ENCODE measurements at places on chromosomes 4 and X. TPM values are rescaled to one million over a fixed set of nuclear protein-coding genes. Genes with fewer than 3 reads are reported as not detected.

GRCh38 chrX:24662352-24662751 lies 15.2 kb upstream of the PCYT1B start:
- DNase-seq: no peak

- no peak for DNase-seq
These were observed 215.3 kb downstream of the MID1IP1 start for GRCh38 chrX:39016556-39016955.

GRCh38 chrX:21427086-21427485 lies 52.9 kb downstream of the CNKSR2 start:
- no peak for DNase-seq

- no peak for DNase-seq
These were observed 17.3 kb upstream of the BBS12 start for GRCh38 chr4:122715221-122715620.

DNA sequence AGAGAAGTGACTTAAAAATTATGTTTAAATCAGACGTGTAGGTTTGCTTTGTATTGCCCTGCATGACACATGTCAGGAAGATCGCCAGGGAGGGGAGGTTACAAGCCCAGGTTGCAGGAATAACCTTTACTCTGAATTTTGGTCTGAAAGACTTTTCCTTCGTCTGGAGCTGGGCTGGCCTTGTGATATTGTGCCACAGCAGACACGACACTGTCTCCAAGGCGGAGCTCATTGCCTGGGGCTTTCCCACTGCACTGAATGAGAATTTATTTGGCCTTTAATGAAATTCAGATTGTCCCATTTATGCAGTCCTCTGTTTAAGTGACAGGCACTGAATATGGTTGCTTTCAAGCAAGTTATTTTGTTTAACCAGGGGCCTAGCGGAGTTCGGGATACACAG lies 45.1 kb downstream of the RHOH start:
- DNase-seq: no peak

DNA sequence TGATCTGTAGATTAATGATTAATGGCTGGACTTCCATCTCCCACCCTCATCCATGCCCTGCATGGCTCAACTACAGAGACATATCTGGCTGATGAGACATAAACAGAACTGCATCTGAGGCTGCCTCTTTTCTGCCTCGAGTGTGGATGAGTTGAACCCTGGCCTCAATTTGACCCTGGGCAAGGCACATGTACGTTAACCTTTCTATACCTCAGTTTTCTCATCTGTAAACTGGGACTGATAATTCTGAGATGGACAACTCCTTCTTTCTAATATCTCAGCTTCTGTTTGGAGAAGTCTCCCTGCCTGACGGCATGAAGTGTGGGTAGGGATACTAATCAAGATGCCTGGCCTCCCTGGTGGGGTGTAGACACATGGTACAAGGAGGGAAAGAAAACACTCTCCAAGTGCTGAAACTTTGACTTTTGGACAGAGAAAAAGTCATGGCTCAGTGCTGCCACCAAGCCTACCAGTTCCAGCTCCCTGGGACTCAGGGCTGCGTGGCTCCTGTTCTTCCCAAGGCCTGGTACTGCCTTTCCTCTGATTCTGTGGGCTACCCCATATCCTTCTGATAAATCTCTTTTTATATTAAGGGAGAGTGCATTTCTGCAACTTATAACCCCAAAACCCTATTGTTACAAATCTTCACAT lies 64.4 kb downstream of the HAUS3 start:
- DNase-seq: no peak

GRCh38 chrX:18885328-18886004 lies 98.4 kb downstream of the PHKA2 start:
- DNase-seq: no peak

GRCh38 chr4:108988464-108989195 lies 225.8 kb upstream of the ETNPPL start:
- DNase-seq: no peak

DNA sequence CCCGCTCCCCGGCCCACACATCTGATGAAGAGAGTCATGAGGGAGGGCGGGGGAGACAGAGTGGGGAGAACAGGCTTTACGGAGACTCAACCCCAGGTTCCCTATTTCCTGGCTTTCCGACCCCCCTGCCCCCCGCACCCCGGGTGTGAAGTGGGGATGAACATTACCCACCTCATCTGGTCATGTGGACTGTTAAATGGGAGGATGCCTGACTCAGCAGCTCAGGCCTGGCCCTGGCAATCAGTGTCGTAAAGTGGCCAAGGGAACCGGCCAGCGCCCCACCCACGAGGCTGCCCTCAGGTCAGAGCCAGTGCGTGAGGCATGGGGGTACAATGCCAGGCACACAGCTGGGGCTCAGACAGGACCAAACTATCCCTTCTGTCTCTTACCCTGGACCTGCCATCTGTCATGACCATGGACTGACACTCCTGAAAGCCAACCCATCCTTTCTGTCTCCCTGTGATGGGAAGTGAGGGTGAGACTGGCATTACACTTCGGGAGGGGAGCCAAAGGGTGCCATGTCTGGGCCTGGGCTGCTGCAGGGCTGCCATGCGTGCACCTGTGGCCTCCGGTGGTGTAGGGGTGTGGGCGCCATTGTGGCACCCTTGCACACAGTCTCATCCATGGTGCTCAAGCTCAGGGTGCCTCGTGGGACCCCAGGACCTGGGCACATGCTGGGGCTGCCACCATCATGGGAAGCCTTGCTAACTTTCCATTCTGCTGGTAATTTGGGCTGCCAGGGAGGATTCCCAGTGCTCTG lies 106.1 kb upstream of the PSAPL1 start:
- no peak for DNase-seq

The RIBC1 gene
- polyA plus RNA-seq: 1.1 TPM

The DOK7 gene
- 21.0 TPM for polyA plus RNA-seq

The TLR3 gene
- 1.5 TPM for polyA plus RNA-seq

The RAB40AL gene
- polyA plus RNA-seq: not detected

Data from hindlimb muscle (tissue), 1 donor.